ENCODE measurements at places on chromosomes 6 and 20. TPM values are rescaled to one million over a fixed set of nuclear protein-coding genes. Genes with fewer than 3 reads are reported as not detected.

GRCh38 chr6:169795196-169795595 lies 43.8 kb downstream of the ERMARD start:
- no peak for DNase-seq

DNA sequence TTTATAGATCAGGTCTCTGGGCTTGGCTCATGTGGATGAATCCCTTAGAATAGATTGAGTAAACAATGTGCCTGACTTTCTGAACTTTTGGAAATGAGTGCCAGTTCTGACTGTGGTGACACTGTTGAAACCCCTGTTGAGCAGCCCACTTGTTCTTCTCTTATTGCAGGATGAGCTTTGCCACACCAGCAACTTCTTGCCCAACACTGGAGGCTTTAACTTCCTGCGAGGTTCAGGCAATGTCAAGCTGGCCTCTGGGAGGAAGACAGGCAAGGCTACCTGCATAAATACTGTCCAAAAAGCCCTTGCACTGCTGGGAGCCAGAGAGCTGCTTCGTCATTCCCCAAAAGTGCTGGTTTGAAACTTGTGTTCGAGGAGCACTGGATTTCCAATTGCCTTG lies 32.8 kb upstream of the SMIM8 start:
- DNase-seq, result no peak

DNA sequence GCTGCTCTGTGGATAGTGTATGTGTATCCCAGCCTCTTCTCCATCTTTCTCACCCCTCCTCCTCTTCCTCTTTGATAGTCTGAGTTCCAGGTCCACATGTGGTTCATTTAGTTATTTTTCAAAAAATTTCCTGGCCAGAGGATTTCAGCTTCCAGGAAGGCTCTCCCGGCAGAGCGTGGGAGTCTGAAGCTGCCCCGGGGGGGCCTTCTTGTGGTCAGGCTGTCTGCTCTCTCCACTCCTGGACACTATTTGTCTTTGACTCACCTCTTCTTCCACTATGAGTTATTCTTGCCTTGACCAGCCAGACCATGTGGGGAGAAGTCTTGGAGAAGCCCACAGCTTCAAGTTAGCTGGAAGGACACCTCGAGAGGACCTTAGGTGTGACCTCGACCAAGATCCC lies 258.8 kb downstream of the CDC5L start:
- no peak for DNase-seq

DNA sequence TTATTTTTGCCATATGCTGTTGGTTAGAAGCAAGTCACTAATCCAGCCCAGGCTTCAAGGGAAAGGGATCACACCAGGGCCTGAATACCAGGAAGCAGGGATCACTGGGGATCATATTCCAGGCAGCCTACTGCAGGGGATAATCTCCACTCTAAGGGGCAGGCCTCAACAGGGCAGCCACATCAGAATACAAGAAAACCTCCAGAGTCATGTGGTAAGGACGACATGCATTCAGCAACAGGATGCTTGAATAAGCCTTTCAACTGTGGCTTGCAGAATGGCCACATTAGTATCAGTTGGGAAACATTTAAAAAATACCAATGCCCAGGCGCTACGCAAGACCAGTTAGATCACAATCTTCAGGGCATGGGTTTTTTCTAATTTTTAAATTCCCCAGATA lies 109.1 kb downstream of the LY86 start:
- DNase-seq, result no peak

- no peak for DNase-seq
These were observed 633.7 kb upstream of the GJE1 start for GRCh38 chr6:141498977-141499376.

- DNase-seq, result no peak
These were observed 28.4 kb upstream of the GSTA3 start for GRCh38 chr6:52937908-52938307.

DNA sequence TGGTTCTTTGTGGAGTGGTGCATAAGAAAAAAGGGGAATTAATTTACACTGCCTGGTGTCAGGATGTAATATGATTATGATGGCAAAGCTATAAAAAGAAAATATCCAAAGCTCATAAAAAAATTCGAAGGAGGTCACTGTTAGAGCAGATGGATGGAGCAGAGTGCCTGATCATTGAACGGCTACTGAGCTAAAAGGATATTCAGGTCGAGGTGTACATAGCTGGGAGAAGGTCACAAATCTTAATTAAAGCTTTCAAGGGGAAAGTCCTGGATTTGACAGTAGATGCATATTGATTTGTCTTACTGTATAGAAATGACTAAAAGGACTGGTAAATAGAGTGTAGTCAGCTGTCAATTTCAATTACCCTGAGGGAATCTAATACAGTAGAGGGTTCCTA lies 84.4 kb downstream of the PKIB start:
- no peak for DNase-seq

- no peak for DNase-seq
These were observed 1.1 kb downstream of the BNIP5 start for GRCh38 chr6:36335465-36336207.

The NFATC2 gene
- 10.1 TPM for total RNA-seq

The UBD gene
- 9.2 TPM for total RNA-seq

The SLC13A3 gene
- 0.10 TPM for total RNA-seq

The SLC22A2 gene
- not detected for total RNA-seq

The GHRH gene
- not detected for total RNA-seq

The ARMC2 gene
- total RNA-seq, result 1.0 TPM

The C20orf202 gene
- total RNA-seq, result not detected

The OLIG3 gene
- total RNA-seq, result not detected

The MYH7B gene
- not detected for total RNA-seq
